ENCODE measurements at places on chromosomes 12 and 14.
A peak's percentile ranks its signal among the peaks of the same experiment; 100 is the strongest.

DNA sequence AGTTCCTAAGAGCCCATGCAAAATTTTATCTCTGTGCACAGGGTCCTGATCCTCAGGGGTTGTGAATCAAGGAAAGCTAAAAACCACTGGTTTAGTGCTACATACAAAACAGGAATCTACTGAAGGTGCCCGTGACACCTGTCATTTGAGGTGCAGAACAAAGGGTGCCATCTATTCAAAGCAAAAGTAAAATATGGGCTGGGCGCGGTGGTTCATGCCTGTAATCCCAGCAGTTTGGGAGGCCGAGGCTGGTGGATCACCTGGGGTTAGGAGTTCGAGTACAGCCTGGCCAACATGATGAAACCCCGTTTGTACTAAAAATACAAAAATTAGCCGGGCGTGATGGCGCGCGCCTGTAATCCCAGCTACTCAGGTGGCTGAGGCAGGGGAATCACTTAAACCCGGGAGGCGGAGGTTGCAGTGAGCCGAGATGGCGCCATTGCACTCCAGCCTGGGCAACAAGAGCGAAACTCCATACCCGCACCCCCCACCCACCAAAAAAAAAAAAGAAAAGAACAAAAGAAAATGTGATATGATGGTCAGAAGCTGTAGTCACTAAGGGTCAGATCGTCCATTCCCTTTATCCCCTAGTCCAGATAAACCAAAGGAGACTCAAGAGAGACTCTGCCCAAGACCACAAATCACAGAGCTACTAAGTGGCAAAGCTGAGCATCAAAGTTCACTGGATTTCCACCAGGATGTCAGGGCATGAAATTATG is 3.4 kb downstream of the PPTC7 start:
- DNase-seq, result no peak

DNA sequence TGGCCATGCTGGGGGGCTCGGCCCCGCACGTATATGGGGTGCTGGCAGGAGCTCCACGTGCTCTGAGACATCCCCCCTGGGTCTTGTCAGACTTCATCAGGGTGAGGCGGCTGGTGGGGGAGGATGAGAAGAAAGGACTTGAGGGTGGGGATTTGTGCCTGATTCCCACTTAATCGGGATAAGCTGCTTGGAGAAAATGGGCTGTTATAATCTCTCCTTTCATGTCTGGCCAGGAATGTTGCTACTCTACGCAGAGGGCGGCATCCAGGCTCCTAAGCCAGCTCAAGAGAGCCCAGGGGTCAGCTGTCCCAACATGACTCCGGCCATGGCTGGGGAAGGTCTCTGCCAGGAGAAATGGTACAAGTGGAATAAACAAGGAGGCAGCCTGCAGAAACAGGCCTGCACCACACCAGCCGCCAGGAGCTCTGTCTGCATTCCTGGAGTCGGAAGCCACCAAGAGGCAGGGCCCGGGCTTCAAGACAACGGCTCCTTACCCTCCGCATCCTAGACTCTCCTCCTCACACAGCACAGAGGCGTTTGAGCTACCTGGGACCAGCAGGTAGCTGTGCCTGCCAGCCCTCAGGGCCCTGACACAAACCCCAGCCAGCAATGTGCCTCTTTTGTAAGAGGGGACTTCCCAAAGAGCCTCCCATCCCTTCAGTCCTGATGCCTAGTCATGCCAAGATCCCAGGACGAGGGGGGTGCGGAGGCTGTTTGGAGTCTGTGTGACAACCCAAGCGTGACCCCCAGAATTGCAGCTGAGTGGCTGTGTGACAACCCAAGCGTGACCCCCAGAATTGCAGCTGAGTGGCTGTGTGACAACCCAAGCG is 195.8 kb upstream of the DIO3 start:
- no peak for DNase-seq

GRCh38 chr14:104253901-104254353 is 115.5 kb downstream of the KIF26A start:
- no peak for DNase-seq

- DNase-seq, result no peak
Measured at GRCh38 chr12:43241986-43242385, 310.0 kb downstream of the ADAMTS20 start.

- no peak for DNase-seq
Measured at GRCh38 chr14:29262979-29263378, 496.4 kb downstream of the FOXG1 start.

DNA sequence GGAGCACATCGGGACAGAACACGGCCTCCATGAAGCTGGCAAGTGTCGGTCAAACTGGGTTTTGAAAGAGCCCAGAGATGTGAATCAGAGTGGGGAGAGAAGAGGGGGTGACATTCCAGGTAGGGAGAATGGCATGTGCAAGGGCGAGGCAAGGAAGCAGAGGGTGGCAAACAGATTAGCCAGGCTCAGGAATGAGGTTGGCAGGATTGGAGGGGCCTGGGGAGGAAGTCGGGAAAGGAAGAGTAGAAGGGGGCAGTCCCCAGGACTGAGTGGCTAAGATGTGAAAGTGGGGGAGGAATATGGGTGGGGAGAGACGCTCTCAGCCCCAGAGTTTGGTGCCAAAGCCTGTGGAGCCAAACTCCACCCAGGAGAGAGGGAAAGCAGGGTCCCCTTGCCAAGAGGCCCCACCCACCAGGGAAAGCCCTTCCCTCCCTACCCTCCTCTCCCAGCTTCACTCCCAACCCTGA is 5.5 kb upstream of the HDAC7 start:
- no peak for DNase-seq

GRCh38 chr12:6961278-6961694 is 9.2 kb downstream of the PHB2 start:
- DNase-seq, result no peak

DNA sequence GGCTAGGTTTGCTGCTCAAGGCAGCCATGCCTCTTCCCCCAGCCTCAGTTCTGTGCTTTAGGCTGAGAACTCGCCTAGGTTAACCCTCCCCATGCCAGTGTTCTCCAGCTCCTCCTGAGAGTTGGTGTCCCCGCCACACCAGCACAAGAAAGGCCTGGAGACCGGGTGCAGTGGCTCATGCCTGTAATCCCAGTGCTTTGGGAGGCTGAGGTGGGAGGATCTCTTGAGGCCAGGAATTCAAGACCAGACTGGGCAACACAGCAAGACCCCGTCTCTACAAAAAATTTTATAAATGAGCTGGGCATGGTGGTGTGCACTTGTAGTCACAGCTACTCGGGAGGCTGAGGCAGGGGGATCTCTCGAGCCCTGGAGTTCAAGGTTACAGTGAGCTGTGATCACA is 10.2 kb downstream of the RIN3 start:
- DNase-seq, result no peak

GRCh38 chr12:94650143-94651056 is at the start of gene TMCC3:
TSS of gene TMCC3 (minus strand) at chr12:94650557. CDS start at chr12:94650430, 127 bp downstream.
- no peak for DNase-seq

- DNase-seq, result no peak
Measured at GRCh38 chr12:94100211-94100627, 48.2 kb upstream of the PLXNC1 start.

DNA sequence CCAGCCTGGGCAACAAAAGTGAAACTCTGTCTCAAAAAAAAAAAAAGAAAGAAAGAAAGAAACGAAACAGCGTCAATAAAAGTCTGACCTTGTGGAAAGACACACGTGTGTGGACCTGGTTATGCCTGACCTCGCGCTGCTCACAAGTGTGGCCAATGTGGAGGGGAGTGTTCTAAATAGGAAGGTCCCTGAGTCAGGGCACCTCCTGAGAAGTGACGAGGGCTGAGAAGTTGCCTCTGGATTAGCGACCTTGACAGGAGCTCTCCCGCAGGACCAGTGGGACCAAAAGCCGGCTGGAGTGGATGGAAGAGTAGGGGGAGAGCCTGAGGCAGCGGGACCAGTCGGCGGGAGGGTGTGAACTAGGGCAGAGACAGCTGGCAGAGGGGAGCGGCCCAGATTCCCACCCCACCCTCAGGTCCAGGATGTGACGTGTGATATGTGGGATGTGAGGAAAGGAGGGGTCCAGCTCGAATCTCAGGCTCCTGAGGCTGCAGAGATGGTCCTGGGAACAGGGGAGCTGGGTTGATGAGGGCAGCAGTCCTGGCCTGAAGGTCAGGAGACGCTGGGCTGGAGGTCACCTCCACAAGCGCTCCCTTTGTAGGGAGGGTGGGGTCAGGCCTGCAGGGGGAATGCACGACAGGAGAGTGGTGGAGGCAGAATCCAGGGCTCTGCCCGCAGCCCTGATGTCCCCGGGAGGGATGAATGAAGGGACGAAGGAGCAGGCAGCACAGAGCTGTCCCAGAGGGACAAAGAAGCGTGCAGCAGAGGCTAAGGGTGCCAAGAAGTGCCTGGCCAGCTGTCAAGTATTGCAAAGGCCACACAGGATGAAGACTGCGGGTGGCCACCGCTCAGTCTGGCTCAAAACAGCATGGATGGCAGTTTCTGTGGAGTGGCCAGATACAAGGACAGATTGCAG is 24.8 kb upstream of the GPR68 start:
- no peak for DNase-seq

GRCh38 chr12:30155001-30155730 is 371.4 kb upstream of the TMTC1 start:
- no peak for DNase-seq

GRCh38 chr14:43803076-43803689 is 703.9 kb downstream of the FSCB start:
- DNase-seq, result no peak

DNA sequence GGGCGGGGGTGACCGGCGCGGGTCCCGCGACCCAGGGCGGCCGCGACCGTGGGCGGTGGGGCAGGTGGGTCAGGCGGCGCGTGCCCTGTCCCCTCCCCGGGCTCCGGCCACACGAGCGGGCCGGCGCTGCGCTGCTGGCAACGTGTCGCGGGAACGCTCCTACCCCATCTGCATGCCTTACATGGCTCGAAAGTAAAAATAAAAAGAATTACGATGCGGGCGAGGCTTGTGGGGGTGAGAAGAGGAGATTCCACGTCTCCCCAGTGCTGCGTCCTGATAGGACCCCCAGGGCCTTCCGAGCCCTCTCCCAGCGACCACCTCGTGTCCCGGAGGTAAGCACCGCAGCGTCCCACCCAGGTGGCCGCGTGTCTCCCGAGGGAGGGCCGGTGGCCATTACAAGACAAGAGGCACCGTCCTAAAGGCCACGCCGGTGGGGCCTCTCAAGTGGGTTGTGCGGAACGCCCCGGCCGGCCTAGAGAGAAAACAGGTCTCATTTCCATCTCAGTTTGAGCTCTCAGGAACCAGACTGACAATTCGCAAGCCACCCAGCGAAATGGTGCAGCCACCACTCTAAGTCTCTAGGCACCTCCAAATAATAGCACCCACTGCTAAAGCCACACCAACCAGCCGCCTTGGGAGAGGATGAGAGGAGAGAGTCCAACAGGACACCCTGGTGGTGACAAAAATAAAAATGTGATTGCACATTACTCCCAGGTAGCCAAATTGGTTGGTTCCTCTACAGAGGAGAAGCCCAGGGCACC is 612 bp upstream of the FOXN3 start:
- peak; percentile 38 for DNase-seq

GRCh38 chr14:58637040-58637390 is 747 bp upstream of the DACT1 start:
- no peak for DNase-seq

DNA sequence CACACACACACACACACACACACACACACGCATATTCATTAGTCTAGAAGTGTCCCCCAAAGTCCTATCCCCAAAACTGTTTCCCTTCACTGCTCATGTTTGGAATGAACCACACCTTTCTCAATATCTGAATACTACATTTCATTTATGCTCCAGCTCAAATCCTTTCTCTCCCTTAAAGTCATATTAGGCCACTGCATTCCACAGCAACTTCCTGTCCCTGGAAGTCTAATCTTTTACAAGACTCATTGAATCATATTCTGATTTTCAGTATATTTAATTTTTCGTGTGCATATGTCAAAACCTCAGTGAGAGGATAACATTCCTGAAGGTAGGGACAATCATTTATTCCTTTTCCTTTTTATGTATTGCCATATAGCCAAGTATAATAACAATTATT is 155.6 kb upstream of the LMNTD1 start:
- DNase-seq, result no peak

GRCh38 chr14:100399052-100399849 is 76.1 kb downstream of the SLC25A47 start:
- no peak for DNase-seq

DNA sequence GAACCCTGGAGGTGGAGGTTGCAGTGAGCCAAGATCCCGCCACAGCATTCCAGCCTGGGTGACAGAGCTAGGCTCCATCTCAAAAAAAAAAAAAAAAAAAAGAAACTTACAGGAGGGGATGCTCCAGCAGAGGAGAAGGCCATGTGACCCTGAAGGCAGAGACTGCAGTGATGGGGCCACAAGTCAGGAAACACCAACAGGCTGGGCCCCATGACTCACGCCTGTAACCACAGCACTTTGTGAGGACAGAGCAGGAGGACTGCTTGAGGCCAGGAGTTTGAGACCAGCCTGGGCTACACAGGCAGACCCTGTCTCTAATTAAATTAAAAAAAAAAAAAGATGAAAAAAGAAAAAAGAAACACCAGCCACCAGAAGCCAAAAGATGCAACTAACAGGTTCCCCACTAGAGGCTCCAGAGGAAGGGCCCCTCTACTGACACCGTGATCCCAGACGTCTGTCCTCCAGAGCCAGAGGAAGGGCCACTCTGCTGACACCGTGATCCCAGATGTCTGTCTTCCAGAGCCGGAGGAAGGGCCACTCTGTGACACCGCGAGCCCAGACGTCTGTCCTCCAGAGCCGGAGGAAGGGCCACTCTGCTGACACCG is 9.1 kb upstream of the GLT1D1 start:
- DNase-seq, result no peak

All from activated CD8-positive, alpha-beta memory T cell treated with anti-CD3 and anti-CD28 coated beads for 48 hours (primary cell).